ENCODE measurements at places on chromosomes 5 and 9. TPM values are rescaled to one million over a fixed set of nuclear protein-coding genes. Genes with fewer than 3 reads are reported as not detected.
A peak's percentile ranks its signal among the peaks of the same experiment; 100 is the strongest.

DNA sequence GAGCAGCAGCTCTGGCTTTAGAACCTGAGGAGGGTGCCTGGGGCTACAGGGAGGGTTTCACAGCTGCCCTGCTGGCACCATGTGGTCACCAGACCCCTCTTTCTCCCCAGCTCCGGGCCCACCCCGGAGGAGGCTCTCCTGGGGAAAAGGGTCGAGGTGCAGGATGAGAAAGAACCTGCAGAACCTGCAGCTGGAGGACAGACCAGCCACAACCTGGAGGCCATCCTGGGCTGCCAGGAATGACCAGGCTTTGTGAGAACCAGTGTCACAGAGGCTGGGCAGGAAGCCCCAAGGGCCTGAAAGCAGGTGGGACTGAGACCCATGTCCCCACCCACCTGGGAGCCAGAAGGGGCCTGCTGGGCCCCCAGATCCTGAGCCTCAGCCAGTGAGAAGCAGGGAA is 23.0 kb downstream of the SEMA4D start:
- no peak overlapping the region for H3K4me3 ChIP-seq
- peak; percentile 25 for DNase-seq
- H3K27me3 ChIP-seq = no peaks in the 10 kb centered on the region
- peaks cover 76% of the 10 kb centered on the region for H3K36me3 ChIP-seq

The UHRF2 gene
- total RNA-seq = 78.6 TPM

GRCh38 chr5:150488519-150489359 is 19.2 kb upstream of the NDST1 start:
- H3K27me3 ChIP-seq = peaks cover 20% of the 10 kb centered on the region
- H3K4me3 ChIP-seq = no peak overlapping the region
- DNase-seq = no peak
- H3K36me3 ChIP-seq = no peaks in the 10 kb centered on the region
- H3K27ac ChIP-seq = no peak overlapping the region
- H3K4me1 ChIP-seq = peaks cover 7% of the 10 kb centered on the region

The IFNA21 gene
- total RNA-seq = not detected

- H3K27ac ChIP-seq = no peak overlapping the region
- H3K4me3 ChIP-seq = no peak overlapping the region
- H3K4me1 ChIP-seq = no peaks in the 10 kb centered on the region
- DNase-seq = no peak
- no peaks in the 10 kb centered on the region for H3K36me3 ChIP-seq
- peaks cover 11% of the 10 kb centered on the region for H3K27me3 ChIP-seq
Observed at GRCh38 chr9:79969393-79970145, 397.8 kb downstream of the TLE4 start.

DNA sequence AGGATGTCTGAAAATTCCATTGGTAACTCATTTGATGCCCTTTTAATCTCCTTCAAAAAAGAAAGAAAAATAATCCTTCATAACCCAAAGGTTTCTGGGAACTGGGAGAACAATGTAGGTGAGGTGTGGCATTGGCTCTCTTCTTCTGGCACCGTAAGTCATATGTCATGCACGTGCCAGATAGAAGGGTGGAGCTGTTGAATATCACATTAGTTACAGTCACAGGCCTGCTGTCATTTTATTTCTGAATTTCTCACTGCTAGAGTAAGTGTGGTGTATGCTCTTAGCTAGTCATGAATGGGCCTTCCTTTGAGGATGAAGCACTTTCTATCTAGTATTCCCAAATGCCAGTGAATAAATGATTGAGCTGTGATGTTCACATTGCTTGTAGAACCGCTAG is 201.8 kb upstream of the SGCD start:
- H3K4me3 ChIP-seq = no peak overlapping the region
- H3K4me1 ChIP-seq = no peaks in the 10 kb centered on the region
- no peak for DNase-seq
- no peak overlapping the region for H3K27ac ChIP-seq
- H3K36me3 ChIP-seq = no peaks in the 10 kb centered on the region
- no peaks in the 10 kb centered on the region for H3K27me3 ChIP-seq

- H3K27me3 ChIP-seq = no peaks in the 10 kb centered on the region
- no peak overlapping the region for H3K27ac ChIP-seq
- no peaks in the 10 kb centered on the region for H3K4me1 ChIP-seq
- no peak overlapping the region for H3K4me3 ChIP-seq
Observed at GRCh38 chr5:27377626-27378025, 339.2 kb upstream of the CDH9 start.

The PCDHGC3 gene
- total RNA-seq = not detected

The GHR gene
- total RNA-seq = not detected

- H3K36me3 ChIP-seq = peaks cover 21% of the 10 kb centered on the region
- no peaks in the 10 kb centered on the region for H3K27me3 ChIP-seq
- H3K4me1 ChIP-seq = peaks cover 62% of the 10 kb centered on the region
- no peak for DNase-seq
- peak overlapping the region; percentile 60 for H3K27ac ChIP-seq
- H3K4me3 ChIP-seq = peak overlapping the region; percentile 16
Observed at GRCh38 chr5:40402007-40402364, 277.7 kb upstream of the PTGER4 start.

GRCh38 chr9:121625590-121625989 is 25.8 kb upstream of the DAB2IP start:
- no peak overlapping the region for H3K27ac ChIP-seq
- H3K27me3 ChIP-seq = peaks cover 9% of the 10 kb centered on the region
- DNase-seq = no peak

The FAM169A gene
- 10.2 TPM for total RNA-seq

DNA sequence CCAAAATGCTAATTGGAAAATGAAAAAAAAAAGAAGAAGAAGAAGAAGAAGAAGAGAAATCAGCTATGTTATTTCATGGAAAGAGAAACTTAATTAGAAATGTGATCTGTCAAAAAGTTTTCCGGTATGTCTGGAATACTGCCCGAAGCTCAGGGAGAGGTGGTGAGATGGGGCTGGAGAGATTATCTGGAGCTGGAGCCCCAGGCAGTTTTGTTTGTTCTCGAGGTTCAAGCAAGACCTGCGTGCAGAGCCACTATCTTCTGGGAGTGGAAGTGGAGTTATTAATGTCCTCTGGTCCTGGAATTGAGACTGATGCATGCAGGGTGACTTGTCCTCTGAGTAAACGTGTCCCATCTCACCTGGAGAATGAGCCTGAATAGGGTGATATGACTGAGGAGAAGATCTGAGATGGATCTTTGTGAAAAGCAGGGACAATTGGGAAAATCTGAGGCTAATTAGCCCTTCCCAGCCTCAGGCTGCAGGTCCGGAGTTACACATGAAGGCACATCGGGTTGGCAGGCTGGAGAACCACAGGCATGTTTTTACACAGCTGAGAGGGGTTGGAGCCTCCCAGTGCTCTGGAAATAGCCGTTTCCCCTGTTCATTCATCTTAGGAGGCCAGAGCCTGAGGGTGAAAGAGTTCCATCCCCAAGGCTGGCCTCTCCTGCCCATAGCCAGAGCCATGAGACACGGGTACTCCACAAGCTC is 70.5 kb downstream of the OLFM1 start:
- no peak for DNase-seq
- no peaks in the 10 kb centered on the region for H3K27me3 ChIP-seq
- H3K36me3 ChIP-seq = no peaks in the 10 kb centered on the region
- H3K4me3 ChIP-seq = no peak overlapping the region
- peaks cover 1% of the 10 kb centered on the region for H3K4me1 ChIP-seq
- H3K27ac ChIP-seq = no peak overlapping the region

The SLC6A3 gene
- total RNA-seq = not detected

DNA sequence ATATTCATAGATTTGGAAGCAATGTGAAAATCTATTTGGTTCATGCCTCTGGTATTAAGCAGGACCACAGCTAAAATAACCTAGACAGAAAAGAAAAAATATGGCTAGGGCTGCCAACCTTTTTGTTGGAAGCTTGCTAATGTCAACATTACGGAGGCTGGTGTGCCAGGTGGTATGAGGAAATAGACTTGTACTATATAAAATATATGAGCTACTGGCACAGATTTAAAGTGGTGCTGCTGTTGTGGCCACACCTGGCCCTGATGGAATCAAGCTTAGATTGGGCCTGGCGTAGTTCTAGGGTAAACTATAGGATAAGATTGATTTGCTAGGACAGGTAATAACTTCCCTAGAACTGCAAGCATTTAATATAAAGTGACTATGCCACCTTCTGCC is 10.6 kb upstream of the PARP8 start:
- H3K4me3 ChIP-seq = no peak overlapping the region
- H3K4me1 ChIP-seq = peaks cover 8% of the 10 kb centered on the region
- no peak for DNase-seq
- no peak overlapping the region for H3K27ac ChIP-seq

DNA sequence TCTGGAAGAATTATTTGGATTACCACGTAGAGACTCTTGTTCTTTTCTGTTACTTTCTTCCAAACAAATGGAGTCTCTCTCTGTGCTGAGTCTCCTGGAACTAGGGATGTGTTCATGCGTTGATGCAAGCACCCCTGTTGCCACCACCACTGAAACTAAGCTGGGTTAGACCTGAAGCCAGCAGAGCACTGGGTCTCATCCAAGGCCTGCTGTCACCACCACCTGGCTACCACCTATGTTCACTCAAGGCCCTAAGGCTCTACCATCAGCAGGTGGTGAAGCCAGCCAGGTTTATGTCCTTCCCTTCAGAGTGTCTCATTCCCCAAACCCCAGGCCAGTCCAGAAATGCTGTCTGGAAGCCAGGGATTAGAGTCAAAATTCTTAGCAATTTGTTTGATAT is 13.3 kb downstream of the RIC1 start:
- H3K27ac ChIP-seq = no peak overlapping the region
- H3K4me3 ChIP-seq = no peak overlapping the region

- no peak overlapping the region for H3K27ac ChIP-seq
- no peak overlapping the region for H3K4me3 ChIP-seq
- H3K36me3 ChIP-seq = no peaks in the 10 kb centered on the region
- DNase-seq = no peak
- peaks cover 1% of the 10 kb centered on the region for H3K4me1 ChIP-seq
- no peaks in the 10 kb centered on the region for H3K27me3 ChIP-seq
Observed at GRCh38 chr5:151719228-151720000, 32.7 kb upstream of the SPARC start.

- DNase-seq = no peak
- H3K27me3 ChIP-seq = no peaks in the 10 kb centered on the region
- H3K36me3 ChIP-seq = no peaks in the 10 kb centered on the region
- no peak overlapping the region for H3K4me3 ChIP-seq
- H3K27ac ChIP-seq = no peak overlapping the region
- H3K4me1 ChIP-seq = no peaks in the 10 kb centered on the region
Observed at GRCh38 chr9:106733828-106734380, 129.1 kb upstream of the ZNF462 start.

The SPATA6L gene
- total RNA-seq = 1.0 TPM

DNA sequence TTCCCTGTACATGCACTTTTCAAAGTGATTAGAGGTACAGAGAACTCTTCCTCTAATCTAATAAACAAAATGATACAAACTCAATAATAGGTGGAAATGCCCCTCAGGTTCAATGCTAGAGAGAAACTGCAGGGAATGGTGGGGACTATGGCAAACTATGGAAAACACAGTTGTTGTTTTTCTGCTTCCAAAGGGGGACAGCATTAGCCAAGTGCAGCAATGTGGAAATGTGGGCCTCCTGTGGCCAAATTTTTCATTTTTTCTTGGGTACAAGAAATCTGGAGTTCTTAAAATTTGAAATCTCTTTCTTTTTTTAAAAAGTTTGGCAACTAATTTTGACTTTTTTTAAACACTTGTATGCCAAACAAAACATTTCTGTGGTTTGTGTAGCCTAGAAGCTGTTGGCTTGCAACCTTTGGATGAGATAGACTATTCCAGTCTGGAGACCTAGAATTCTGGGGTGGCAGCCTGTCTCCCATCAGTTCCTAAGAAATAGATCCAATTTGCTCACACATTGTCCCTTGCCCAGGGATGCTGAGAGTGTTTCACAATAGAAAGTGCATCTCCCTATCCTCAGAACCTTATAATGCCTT is 218.6 kb downstream of the PAPPA start:
- H3K4me1 ChIP-seq = peaks cover 2% of the 10 kb centered on the region
- no peak overlapping the region for H3K27ac ChIP-seq
- no peak overlapping the region for H3K4me3 ChIP-seq
- DNase-seq = no peak
- H3K27me3 ChIP-seq = peaks cover 2% of the 10 kb centered on the region

DNA sequence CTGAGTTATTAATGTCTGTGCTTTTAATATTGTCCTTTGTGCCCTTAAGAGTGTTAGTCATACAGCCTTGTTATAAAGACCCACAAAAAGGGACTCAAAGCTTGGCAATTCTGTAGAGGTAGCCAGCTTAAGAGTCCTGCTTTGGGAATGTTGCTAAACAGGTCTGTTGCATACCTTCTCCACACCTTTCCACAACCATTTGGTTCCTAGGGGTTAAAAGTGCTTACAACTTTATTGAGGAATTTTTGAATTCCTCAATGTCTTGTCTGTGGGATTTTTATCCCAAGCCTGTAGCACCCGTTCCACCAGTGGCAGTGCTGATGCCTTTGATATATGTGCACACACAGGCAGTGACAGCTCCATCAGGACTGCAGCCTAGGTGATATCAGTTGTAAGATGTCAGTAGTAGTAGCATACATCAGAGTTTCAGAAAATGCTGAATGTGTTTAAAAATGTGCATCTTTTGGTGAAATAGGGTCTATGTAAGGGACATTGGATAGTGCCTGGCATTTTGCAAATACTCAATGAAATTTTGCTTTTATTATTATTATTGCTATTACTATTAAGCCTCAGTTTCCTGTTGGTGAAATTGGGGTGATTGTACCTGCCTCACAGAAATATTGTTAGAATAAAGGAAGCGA is 68.5 kb downstream of the WWC1 start:
- H3K36me3 ChIP-seq = no peaks in the 10 kb centered on the region
- H3K27ac ChIP-seq = no peak overlapping the region
- no peaks in the 10 kb centered on the region for H3K4me1 ChIP-seq
- H3K27me3 ChIP-seq = no peaks in the 10 kb centered on the region
- no peak overlapping the region for H3K4me3 ChIP-seq
- no peak for DNase-seq

DNA sequence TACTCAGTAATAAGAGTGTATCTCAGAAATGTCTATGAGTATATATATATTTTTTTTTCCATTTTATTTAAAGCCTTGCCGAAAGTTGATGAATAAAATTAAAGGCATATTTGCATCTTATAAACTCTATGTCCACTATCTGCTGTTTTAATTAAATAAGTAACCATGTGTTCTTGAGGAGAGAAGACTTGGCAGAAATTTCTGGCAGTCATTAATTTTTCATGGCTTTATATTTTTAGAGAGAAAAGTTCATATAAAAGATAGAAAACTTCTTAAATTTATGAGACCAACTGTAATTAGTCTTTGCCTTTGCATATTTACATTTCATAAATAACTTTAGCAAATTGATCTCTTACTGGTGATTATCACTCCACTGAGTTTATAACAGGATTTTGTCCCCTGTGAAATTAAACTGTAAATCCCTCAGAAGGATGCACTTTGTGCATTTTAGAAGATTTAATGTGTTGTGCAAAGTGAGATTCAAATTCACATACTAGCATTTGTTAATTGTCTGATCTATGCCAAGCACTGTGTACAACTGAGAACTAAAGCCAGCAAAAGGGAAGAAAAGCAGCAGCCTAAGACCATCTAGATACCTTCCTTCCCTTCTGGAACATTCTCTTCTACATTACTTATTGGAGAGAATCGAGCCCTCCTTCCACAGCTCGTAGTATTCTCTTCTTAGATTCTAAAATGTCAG is 108.7 kb downstream of the SNCAIP start:
- no peaks in the 10 kb centered on the region for H3K36me3 ChIP-seq
- no peaks in the 10 kb centered on the region for H3K27me3 ChIP-seq
- no peak overlapping the region for H3K4me3 ChIP-seq
- H3K27ac ChIP-seq = no peak overlapping the region
- DNase-seq = no peak
- no peaks in the 10 kb centered on the region for H3K4me1 ChIP-seq

All from activated naive CD8-positive, alpha-beta T cell treated with anti-CD3 and anti-CD28 coated beads, Interleukin-2, amount 10 ng/mL, durations not matched to agents 7 days and 5 days (primary cell).